Ecto neural progenitor cell (in vitro differentiated cells): ENCODE measurements at places on chromosomes 13 and 19.

GRCh38 chr13:32390048-32390447 lies 37.9 kb downstream of the N4BP2L1 start:
- DNase-seq: no peak

GRCh38 chr19:18651733-18652132 lies 14.9 kb downstream of the KLHL26 start:
- no peak for DNase-seq

DNA sequence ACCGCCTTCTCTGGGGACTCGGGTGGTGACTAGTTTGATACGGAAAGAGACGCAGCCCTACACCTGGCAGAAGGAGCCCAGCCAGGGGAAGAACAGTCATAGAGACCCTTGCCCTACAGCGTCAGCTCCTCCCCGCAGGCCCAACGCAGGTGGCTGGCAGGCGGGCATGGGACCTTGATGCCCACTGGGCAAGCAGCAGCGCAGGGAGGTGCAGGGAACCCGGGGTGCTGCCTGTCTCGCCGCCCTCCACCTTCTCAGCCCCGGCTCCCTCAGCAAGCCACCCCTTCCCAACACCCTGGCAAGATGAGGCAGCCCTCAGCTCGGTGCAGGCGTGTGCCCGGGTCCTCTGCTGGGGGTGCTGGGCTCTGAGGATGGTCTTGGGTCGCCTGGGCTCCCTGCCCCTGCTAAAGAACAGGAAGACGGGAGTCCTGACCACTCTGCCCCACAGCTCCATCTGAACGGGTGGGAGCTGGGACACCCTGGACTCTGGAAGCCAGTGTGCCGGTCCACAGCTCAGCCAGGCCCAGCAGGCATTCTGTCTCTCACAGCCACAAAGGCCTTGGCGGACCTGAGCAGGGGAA lies 9.0 kb downstream of the MIER2 start:
- DNase-seq: no peak

- no peak for DNase-seq
Measured at GRCh38 chr19:45687599-45687998, 4.2 kb downstream of the SNRPD2 start.

- DNase-seq: no peak
Measured at GRCh38 chr19:13581576-13581975, 75.3 kb upstream of the CACNA1A start.
